Subcutaneous preadipocyte (primary cell): ENCODE measurements at places on chromosomes 4 and X. TPM values are rescaled to one million over a fixed set of nuclear protein-coding genes. Genes with fewer than 3 reads are reported as not detected.

The F8A3 gene
- 1.8 and 2.2 TPM in 2 replicates for total RNA-seq

The PAGE2B gene
- total RNA-seq: not detected in 2 replicates

The BTC gene
- total RNA-seq: under 0.01 TPM in 2 replicates

The CDKL2 gene
- 0.20 and 0.37 TPM in 2 replicates for total RNA-seq

The TCEAL2 gene
- not detected in 2 replicates for total RNA-seq

The STARD8 gene
- total RNA-seq: 0.59 and 0.73 TPM in 2 replicates

The DHX15 gene
- total RNA-seq: 126 and 175 TPM in 2 replicates

The MTNR1A gene
- under 0.01 TPM in 1 of 2 replicates, not detected in the other for total RNA-seq

The OPRPN gene
- total RNA-seq: not detected in 2 replicates

The ZFP42 gene
- total RNA-seq: 0.37 and 0.59 TPM in 2 replicates

The PIN4 gene
- 6.2 and 10.4 TPM in 2 replicates for total RNA-seq

The AWAT2 gene
- total RNA-seq: not detected in 2 replicates

The SHROOM2 gene
- total RNA-seq: under 0.01 TPM in 1 of 2 replicates, not detected in the other

The ZRSR2 gene
- total RNA-seq: 3.1 and 3.3 TPM in 2 replicates

The PPEF1 gene
- total RNA-seq: not detected in 2 replicates

The MAGEC1 gene
- not detected in 2 replicates for total RNA-seq

The MAGEB17 gene
- total RNA-seq: not detected in 2 replicates

The PAGE1 gene
- not detected in 2 replicates for total RNA-seq

The SPANXN4 gene
- not detected in 2 replicates for total RNA-seq

The ERAS gene
- total RNA-seq: 0.37 TPM in 1 of 2 replicates, not detected in the other

The FANCB gene
- 5.9 and 9.2 TPM in 2 replicates for total RNA-seq

The HMX1 gene
- total RNA-seq: not detected in 2 replicates

The IL1RAPL2 gene
- total RNA-seq: 0.20 TPM in 1 of 2 replicates, not detected in the other

The P2RY10 gene
- total RNA-seq: not detected in 2 replicates

The ACE2 gene
- under 0.01 TPM in 1 of 2 replicates, not detected in the other for total RNA-seq

The FAM149A gene
- total RNA-seq: 5.1 and 7.7 TPM in 2 replicates

The MTTP gene
- total RNA-seq: not detected in 2 replicates

The DGAT2L6 gene
- total RNA-seq: not detected in 2 replicates

The KLHL13 gene
- 2.9 and 3.3 TPM in 2 replicates for total RNA-seq

The PSAPL1 gene
- total RNA-seq: not detected in 2 replicates

The KLHL4 gene
- 1.8 and 4.3 TPM in 2 replicates for total RNA-seq

The POU3F4 gene
- total RNA-seq: not detected in 2 replicates
